ENCODE measurements at places on chromosomes 5 and 9. TPM values are rescaled to one million over a fixed set of nuclear protein-coding genes. Genes with fewer than 3 reads are reported as not detected.

NEUROG1 gene
- total RNA-seq, result 1.1 TPM

IFNB1 gene
- not detected for total RNA-seq

BSPRY gene
- total RNA-seq, result not detected

DNAH5 gene
- total RNA-seq, result 5.5 TPM

TMC1 gene
- total RNA-seq, result 0.78 TPM

PCDHGA6 gene
- total RNA-seq, result 12.3 TPM

MEIKIN gene
- 1.7 TPM for total RNA-seq

ASPN gene
- 7.8 TPM for total RNA-seq

ANKRD20A1 gene
- 7.6 TPM for total RNA-seq

NFIB gene
- 159 TPM for total RNA-seq

LPAR1 gene
- total RNA-seq, result 26.4 TPM

BRD3 gene
- total RNA-seq, result 27.6 TPM

LIFR gene
- 83.4 TPM for total RNA-seq

SLC6A3 gene
- not detected for total RNA-seq

FCN2 gene
- not detected for total RNA-seq

SPRY4 gene
- 3.3 TPM for total RNA-seq

SLC1A3 gene
- 243 TPM for total RNA-seq

ARRDC3 gene
- total RNA-seq, result 413 TPM

SPDL1 gene
- total RNA-seq, result 18.6 TPM

MSX2 gene
- not detected for total RNA-seq

SV2C gene
- 1.7 TPM for total RNA-seq

FOXD4 gene
- 0.47 TPM for total RNA-seq

SLC36A2 gene
- not detected for total RNA-seq

PRR16 gene
- 6.1 TPM for total RNA-seq

PPIC gene
- 3.1 TPM for total RNA-seq

ZFR gene
- total RNA-seq, result 135 TPM

ABCA1 gene
- 27.3 TPM for total RNA-seq

C6 gene
- total RNA-seq, result not detected

SLCO6A1 gene
- total RNA-seq, result 0.94 TPM

FOXD4L4 gene
- total RNA-seq, result 0.78 TPM

KCNMB1 gene
- 0.16 TPM for total RNA-seq

CKMT2 gene
- total RNA-seq, result 1.2 TPM

AFAP1L1 gene
- 3.7 TPM for total RNA-seq

PLEKHG4B gene
- total RNA-seq, result 6.2 TPM

CARD9 gene
- total RNA-seq, result 0.47 TPM

NUDT12 gene
- total RNA-seq, result 34.8 TPM

GNA14 gene
- total RNA-seq, result 0.31 TPM

SOX30 gene
- total RNA-seq, result not detected

ARSK gene
- 10.8 TPM for total RNA-seq

CCDC192 gene
- not detected for total RNA-seq

SLC36A3 gene
- total RNA-seq, result not detected

LMX1B gene
- not detected for total RNA-seq

NIPAL4 gene
- total RNA-seq, result not detected

FIBCD1 gene
- 1.4 TPM for total RNA-seq

GRM6 gene
- total RNA-seq, result 0.16 TPM

PSMD5 gene
- total RNA-seq, result 30.4 TPM

CYLC2 gene
- not detected for total RNA-seq

BRINP1 gene
- total RNA-seq, result 51.3 TPM

Data from occipital lobe (tissue), 3 donors.